CD14-positive monocyte (primary cell): ENCODE measurements at places on chromosomes 6 and 20. TPM values are rescaled to one million over a fixed set of nuclear protein-coding genes. Genes with fewer than 3 reads are reported as not detected.

PAX1 gene
- not detected for polyA plus RNA-seq

SLC22A7 gene
- not detected for polyA plus RNA-seq

HDGFL1 gene
- not detected for polyA plus RNA-seq

NKX2-4 gene
- not detected for polyA plus RNA-seq

FAM162B gene
- polyA plus RNA-seq, result not detected in 2 replicates

PLG gene
- polyA plus RNA-seq, result not detected in 2 replicates

TCF21 gene
- not detected for polyA plus RNA-seq

ADRM1 gene
- polyA plus RNA-seq, result 72.5 TPM

HEY2 gene
- not detected in 2 replicates for polyA plus RNA-seq

RNASET2 gene
- polyA plus RNA-seq, result 432 and 447 TPM in 2 replicates

DDR1 gene
- 0.51 TPM for polyA plus RNA-seq

FAM83B gene
- polyA plus RNA-seq, result not detected

FAXC gene
- polyA plus RNA-seq, result not detected

SYNDIG1 gene
- not detected in 2 replicates for polyA plus RNA-seq

KIFC1 gene
- polyA plus RNA-seq, result 0.14 TPM

METTL24 gene
- not detected in 2 replicates for polyA plus RNA-seq

SEC63 gene
- polyA plus RNA-seq, result 33.7 TPM

FOXF2 gene
- 0.03 TPM in 1 of 2 replicates, not detected in the other for polyA plus RNA-seq

RNF144B gene
- 25.6 TPM for polyA plus RNA-seq

HAO1 gene
- polyA plus RNA-seq, result not detected in 2 replicates

GPX5 gene
- polyA plus RNA-seq, result not detected in 2 replicates

ZBTB2 gene
- 5.7 and 14.0 TPM in 2 replicates for polyA plus RNA-seq

MTO1 gene
- polyA plus RNA-seq, result 14.4 TPM

APOM gene
- 7.4 and 8.3 TPM in 2 replicates for polyA plus RNA-seq

AFDN gene
- polyA plus RNA-seq, result not detected

LY6G6F gene
- not detected for polyA plus RNA-seq

TCF15 gene
- polyA plus RNA-seq, result not detected

EYA4 gene
- not detected for polyA plus RNA-seq

NRSN2 gene
- polyA plus RNA-seq, result 0.56 TPM

C6orf132 gene
- 0.03 TPM in 1 of 2 replicates, not detected in the other for polyA plus RNA-seq

PPIL6 gene
- 0.28 TPM for polyA plus RNA-seq

SRSF12 gene
- not detected in 2 replicates for polyA plus RNA-seq

REPS1 gene
- polyA plus RNA-seq, result 14.0 TPM

PCK1 gene
- polyA plus RNA-seq, result not detected

TGM3 gene
- polyA plus RNA-seq, result not detected in 2 replicates

TFAP2C gene
- polyA plus RNA-seq, result not detected

TMEM14A gene
- 0.08 TPM in 1 of 2 replicates, not detected in the other for polyA plus RNA-seq

RGS17 gene
- polyA plus RNA-seq, result not detected

TEAD3 gene
- not detected in 2 replicates for polyA plus RNA-seq

KCNB1 gene
- polyA plus RNA-seq, result not detected

COL9A1 gene
- polyA plus RNA-seq, result not detected

MUC21 gene
- not detected in 2 replicates for polyA plus RNA-seq

GMEB2 gene
- polyA plus RNA-seq, result 11.7 and 12.6 TPM in 2 replicates

HLA-DOB gene
- polyA plus RNA-seq, result 0.25 TPM

ADGRF1 gene
- polyA plus RNA-seq, result 0.03 TPM in 1 of 2 replicates, not detected in the other

CCDC170 gene
- polyA plus RNA-seq, result 7.0 TPM

PBX2 gene
- polyA plus RNA-seq, result 149 and 201 TPM in 2 replicates

SNTA1 gene
- 0.56 TPM for polyA plus RNA-seq
